Activated CD8-positive, alpha-beta T cell treated with anti-CD3 and anti-CD28 coated beads, Interleukin-2, amount 10 ng/mL, durations not matched to agents 7 days and 5 days (primary cell): ENCODE measurements at places on chromosomes 7 and 10. TPM values are rescaled to one million over a fixed set of nuclear protein-coding genes. Genes with fewer than 3 reads are reported as not detected.
A peak's percentile ranks its signal among the peaks of the same experiment; 100 is the strongest.

Gene HOXA11
- not detected for total RNA-seq

Gene C7orf57
- total RNA-seq, result not detected

Gene PTPN20
- not detected for total RNA-seq

Gene LIPN
- not detected for total RNA-seq

Gene CASD1
- 13.8 TPM for total RNA-seq

Gene EXOC4
- total RNA-seq, result 68.2 TPM

Gene SPDYE11
- not detected for total RNA-seq

Gene AKR1C4
- not detected for total RNA-seq

Gene GPAM
- 6.1 TPM for total RNA-seq

Gene NKX6-2
- total RNA-seq, result not detected

Gene IKZF1
- total RNA-seq, result 374 TPM

DNA sequence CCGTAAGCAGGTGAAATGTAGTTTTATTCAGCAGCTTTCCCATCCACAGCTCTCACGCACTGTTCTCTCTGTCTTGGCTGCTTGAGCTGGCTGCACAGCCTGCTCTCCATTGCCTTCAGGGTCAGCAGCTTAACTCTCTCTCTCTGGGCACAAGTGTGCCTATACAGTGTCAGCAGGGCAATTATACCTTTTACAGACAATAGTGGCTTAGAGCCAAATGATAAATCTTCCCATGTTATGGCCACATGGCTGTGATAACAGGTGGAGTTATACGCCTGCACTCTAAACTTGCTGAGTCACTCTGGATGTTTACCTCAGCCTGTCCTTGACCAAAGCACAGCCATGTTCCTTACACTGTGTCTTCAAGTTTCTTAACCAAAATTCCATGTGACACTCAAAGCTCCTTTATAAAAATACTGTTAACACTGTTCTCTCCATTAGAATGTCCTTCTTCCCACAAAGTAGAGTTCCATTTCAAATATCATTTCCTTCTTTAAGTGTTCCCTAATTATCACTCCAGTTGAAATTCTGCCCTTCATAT lies 6.1 kb downstream of the RNF133 start:
- no peak for DNase-seq

DNA sequence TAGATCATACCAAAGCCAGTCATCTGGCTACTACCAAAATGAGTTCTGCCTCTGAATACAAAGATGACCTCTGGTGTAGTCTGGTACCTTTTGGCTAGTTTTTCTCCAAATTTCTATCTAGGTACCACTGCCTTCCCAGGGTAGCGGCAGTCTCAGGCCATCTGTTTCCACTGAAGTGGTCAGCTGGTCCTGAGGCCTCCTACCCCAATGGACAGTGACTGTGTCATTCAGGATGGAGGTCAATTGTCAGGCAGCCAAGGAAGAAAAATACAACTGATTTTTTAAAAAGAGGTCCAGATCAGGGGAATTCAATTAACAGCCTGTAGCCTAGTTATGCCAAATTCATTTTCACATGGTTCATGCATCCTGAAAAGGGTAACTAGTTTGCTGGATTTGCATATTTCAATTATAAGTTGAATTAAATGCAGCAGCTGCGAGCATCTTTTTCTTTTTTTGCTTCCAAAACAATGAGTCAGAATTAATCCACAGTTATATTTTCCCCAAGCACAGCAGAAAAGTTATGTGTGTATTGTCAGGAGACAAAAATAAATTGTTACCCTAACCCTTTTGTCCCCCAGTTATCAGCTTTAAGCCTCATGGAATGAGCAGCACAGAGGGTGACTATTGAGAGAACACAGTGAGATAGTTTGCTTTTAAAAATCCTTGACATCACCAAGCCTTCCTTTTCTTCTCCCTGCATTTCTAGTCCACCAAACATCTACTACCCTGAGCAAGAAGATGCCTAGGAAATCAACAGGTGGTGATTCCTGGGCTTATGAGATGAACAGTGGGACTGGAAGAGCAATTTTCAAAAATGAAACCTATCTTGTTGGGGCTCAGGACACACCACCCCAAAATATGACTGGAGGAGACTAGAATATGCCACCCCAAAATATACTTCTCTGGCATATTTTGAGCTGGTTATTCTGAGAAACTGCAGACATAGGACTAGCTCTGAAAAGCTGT lies 27.7 kb downstream of the BCCIP start:
- DNase-seq, result no peak

- no peak for DNase-seq
Observed at GRCh38 chr10:314381-314780, 179.1 kb downstream of the ZMYND11 start.

DNA sequence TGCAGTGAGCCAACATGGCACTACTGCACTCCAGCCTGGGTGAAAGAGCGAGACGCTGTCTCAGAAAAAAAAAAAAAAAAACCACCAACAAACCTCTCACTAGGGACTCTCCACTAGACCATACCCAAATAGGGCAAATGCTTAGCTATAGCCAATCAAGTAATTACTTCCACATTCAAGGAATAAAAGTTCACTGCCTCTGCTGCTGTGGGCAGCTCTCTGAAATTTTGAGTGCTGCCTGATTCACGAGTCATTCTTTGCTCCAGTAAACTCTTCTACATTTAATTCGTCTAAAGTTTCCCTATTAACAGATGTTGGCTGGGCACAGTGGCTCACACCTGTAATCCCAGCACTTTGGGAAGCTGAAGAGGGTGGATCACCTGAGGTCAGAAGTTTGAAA lies 4.7 kb upstream of the NRBF2 start:
- no peak for DNase-seq

DNA sequence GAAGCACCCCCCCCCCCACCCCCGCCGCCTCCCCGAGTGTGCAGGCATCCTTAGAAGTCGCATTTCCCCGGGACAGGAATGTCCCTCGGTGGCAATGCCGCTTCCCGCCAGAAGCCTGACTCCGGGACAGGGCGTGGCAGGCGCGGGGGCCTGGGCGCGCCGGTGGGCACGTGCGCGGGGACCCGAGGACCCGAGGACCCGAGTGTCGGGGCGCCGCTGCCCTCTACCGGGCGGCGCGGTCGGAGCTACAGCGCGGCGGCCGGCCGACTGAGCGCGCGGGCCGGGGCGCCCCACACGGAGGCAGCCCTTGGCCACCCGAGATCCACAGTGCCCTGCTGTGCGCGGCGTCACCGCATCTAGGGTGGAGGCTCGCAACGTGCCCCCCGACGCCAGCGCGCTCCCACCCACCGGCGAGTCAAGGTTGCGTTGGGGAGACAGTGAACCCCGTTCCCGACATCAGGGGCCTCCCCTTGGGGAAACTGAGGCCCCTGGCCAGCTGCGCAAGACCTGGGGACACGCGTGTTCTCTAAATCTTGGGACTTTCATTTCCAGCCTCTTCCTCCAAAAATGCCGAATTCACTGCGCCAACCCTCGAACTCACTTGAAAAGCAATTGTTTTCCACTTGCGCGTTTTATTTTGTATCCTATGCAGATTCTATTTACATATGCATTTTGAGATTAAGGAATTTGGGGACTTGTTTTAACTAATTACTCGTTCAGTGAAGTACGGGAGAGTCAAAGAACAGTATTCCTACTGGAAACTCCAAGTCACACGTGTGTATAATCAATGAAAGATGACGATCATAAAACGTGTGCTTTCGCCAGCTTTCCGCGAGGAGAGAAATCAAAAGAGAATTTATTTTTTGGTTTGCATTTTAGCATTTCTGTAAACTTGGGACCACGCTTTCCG lies 3.1 kb upstream of the CUX1 start:
- peak; percentile 58 for DNase-seq

DNA sequence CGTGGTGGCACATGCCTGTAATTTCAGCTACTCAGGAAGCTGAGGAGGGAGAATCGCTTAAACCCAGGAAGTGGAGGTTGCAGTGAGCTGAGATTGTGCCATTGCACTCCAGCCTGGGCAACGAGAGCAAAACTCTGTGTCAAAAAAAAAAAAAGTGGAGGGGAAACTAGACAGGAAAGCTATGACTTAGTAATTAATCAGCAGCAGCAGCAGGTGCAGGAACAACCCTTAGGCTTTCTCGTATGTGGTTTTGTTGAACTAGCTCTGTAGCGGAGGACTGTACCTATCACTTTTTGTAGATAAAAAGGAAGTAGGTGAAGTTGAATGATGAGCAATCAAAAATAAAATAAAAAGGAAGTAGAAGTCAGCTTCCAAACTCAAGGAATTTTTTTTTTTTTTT lies 76.9 kb upstream of the KMT2C start:
- no peak for DNase-seq

- no peak for DNase-seq
Observed at GRCh38 chr10:120953897-120954296, 102.7 kb downstream of the WDR11 start.

DNA sequence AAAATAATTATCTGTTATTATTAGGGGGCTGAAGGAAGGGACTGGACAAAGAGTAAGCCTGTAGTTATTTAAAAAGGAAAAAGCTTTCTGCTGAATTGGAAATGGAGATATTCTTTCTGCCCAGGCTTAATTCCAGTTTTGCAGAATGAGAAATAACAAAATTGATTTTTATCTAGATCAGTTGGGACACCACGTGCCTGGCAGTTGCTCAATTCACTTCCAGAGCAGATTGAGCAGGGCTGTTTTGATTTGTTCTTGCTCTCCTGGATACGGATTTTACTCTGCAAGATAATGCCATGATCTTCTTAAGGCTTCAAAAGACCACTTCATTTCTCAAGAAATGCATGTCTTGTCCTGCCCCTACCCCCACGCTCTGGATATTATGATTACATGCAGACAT lies 524.3 kb downstream of the TCERG1L start:
- DNase-seq, result no peak

GRCh38 chr10:66931949-66932343 lies 6.1 kb downstream of the LRRTM3 start:
- no peak for DNase-seq

DNA sequence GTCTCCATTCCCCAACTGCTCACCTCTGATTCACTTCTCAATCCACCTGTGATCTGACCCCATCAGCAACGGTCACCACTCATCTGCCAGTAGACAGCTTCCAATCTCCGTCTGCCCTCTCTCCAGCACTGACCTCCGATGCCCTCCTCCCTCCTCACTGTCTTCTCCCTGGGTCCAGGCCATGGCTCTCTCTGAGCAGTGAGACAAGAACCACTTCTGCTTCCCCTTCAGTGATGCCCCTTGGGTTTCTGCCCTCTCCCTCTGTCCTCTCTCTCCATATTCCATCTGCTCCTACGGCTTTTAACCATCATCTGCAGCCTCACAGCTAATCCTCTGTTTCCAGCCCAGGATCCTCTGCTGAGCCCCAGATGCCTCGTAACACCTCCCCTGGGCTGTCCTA lies 55.5 kb upstream of the OPALIN start:
- DNase-seq, result no peak

GRCh38 chr7:47248797-47249196 lies 333.1 kb downstream of the TNS3 start:
- DNase-seq, result no peak

GRCh38 chr7:82745117-82745516 lies 301.5 kb upstream of the CACNA2D1 start:
- no peak for DNase-seq

DNA sequence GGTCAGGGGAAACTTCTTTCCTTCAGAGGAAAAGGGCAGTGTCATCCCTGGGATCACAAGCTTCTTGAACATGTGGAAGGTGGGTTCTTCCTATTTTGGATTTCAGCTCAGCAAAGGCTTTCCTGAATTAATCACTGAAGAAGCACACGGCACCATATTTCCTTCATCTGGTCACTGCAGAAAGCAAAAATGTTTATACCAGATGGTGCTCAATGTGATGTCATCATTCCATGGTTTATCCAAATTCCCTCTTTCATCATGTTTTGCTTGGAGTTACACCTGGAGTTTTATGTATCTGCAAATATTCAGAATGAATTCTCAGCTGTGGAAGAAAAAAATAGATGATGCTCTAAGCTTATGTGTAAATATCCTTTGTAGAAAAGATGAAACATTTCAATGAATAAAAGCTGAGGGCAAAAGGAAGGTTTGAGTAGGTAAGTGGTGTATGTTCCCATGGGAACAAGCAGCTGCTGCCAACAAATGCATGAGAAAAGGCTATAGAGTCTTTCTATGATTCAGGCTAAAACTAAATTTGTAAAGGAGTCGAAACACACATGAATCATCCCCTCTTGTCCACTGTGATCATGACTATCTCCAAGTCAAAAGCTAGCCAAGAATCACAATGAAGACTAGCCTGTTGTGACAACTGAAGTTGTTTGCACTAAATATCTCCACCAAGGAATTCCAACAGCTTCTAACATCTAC lies 26.9 kb upstream of the BPGM start:
- DNase-seq, result no peak

DNA sequence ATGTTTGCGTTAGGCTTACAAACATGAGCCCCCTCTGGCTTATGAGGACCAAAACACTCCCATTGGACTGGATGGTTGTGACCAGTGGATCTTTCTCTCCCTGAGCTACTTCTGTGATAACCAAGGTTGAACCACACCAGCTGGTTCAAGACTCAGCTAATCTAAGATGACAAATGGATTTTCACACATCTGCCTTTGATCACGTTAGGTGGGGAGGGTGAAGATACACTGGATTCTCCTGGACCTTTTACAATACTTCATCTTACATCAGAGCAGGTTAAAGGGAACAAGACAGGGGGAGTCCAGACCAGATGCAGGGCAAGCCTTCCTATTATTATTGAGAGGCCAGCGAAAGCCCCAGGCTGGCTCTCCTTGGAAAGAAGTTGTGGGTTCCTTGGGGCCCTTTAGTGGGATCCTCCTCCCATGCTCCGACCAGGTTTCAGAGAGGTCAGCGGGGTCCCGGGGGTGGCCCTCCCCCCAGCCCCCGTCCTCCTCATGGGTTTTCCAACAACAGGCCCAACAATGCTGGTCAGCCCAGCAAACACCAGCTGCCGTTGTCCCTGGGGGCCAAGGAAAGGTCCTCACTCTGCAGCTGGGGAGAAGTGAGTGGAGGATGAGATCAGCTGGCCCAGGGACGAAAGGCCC lies 2.8 kb downstream of the GFRA1 start:
- no peak for DNase-seq

- DNase-seq, result no peak
Observed at GRCh38 chr10:28530751-28531150, 2.2 kb upstream of the WAC start.

GRCh38 chr7:87935384-87935706 lies 1.3 kb downstream of the ADAM22 start:
- no peak for DNase-seq
